ENCODE measurements at places on chromosomes 5 and 9.
A peak's percentile ranks its signal among the peaks of the same experiment; 100 is the strongest.

- no peak for DNase-seq
Observed at GRCh38 chr9:130409246-130409645, 35.5 kb upstream of the ASS1 start.

DNA sequence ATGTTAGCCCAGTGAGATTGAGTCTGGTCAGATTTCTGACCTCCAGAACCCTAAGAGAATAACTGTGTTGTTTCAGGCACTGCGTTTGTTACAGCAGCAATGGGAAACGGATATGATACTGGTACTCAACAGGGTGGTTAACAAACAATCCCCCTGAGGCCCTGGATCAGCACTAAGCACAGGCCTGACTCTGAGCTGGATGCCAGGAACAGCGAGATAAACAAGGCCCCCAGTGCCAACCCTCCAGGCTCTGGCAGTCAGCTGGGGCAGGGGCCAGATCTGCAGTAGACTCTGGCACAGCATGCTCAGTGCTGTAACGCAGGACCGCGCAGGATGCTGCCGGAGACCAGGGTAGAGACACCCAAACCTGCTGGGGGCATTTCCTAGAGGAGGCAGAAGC lies 22.1 kb downstream of the CPLX2 start:
- DNase-seq, result no peak

- peak; percentile 37 for DNase-seq
Observed at GRCh38 chr5:180816608-180817534, 14.3 kb upstream of the MGAT1 start.

DNA sequence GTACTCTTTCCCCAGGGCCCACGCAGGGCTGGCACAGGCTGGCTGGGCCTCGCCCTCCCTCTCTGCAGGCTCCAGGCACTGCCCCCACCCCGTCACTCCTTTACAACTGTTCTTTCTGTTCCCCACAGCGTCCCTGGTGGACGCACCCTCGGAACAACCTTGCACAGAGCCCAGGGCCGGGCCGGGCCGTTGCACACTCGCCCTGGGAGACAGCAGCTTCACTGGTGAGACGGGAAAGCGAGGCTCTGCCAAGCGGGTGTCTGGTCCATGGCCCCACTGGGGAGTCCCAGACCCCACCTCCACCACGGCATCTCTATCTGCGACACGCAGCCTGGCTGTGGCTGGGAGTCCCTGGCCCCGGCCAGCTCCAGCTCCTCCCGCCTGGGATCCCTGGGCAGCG lies 18.4 kb upstream of the QSOX2 start:
- no peak for DNase-seq

DNA sequence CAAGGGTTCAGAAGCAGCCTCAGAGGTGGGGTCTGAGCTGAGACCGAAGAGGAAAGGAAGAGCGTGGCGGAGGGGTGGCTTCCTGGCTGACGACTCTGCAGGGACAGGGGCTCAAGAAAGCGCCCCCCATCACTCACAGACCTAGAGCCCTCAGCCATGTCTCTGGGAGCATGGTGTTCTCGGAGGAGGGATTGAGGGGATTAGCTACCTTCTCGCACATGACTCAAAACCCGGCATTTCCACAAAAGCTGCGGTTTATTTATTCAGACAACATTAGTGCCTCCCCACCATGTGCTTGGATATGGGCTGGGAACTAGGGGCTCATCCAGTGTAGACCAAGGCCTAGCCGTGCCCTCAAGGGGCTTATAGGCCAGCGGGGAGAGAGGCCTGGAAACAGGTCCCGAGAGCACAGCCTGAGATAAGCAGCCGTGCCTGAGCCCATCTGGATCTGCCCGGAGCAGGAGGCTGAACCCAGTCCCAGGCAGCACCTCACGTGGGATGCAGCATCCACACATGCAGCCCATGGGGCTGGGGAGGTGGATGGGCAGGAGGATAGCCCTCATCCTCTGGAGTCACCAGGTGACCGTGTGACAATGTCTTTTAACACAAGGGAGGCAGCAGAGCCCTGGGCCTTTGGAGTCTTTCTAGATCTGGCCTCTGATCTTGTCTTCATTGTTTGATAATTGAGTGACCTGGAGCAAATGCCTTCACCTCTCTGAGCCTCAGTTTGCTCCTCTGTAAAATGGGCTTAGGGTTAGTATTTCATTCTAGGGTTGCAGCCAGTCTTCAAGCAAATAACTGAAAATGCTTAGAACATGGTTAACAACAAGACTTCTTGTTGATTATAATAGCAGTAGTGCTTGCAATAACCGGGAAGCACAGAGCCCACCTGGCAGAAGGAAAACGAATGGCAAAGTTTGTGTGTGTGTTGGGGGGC lies 878 bp upstream of the HMCN2 start:
- DNase-seq, result no peak

- peak; percentile 56 for DNase-seq
Observed at GRCh38 chr9:106862110-106862820, 701 bp upstream of the ZNF462 start.

Data from RCC 7860 (cell line).